ENCODE measurements at places on chromosomes 7 and 10. TPM values are rescaled to one million over a fixed set of nuclear protein-coding genes. Genes with fewer than 3 reads are reported as not detected.

The TMEM270 gene
- not detected for total RNA-seq

The CYP3A4 gene
- total RNA-seq = not detected

The ADCY1 gene
- total RNA-seq = 0.30 TPM

The ADCYAP1R1 gene
- not detected for total RNA-seq

The PON3 gene
- total RNA-seq = not detected

The COBL gene
- total RNA-seq = not detected

The BTBD16 gene
- not detected for total RNA-seq

The HYAL4 gene
- total RNA-seq = not detected

The FOXI2 gene
- total RNA-seq = not detected

The EPHB6 gene
- total RNA-seq = 2.6 TPM

The NUTM2D gene
- total RNA-seq = 1.2 TPM

The KIF11 gene
- 2.4 TPM for total RNA-seq

The SFR1 gene
- 7.4 TPM for total RNA-seq

The HOXA4 gene
- 0.89 TPM for total RNA-seq

The MKRN1 gene
- 60.3 TPM for total RNA-seq

The HTR5A gene
- total RNA-seq = not detected

The SIRT1 gene
- total RNA-seq = 14.6 TPM

The EPO gene
- not detected for total RNA-seq

The OLAH gene
- total RNA-seq = 0.30 TPM

The GCK gene
- not detected for total RNA-seq

The TSPAN13 gene
- 71.3 TPM for total RNA-seq

The VAX1 gene
- not detected for total RNA-seq

The STEAP4 gene
- not detected for total RNA-seq

The ETV1 gene
- 6.8 TPM for total RNA-seq

The MRLN gene
- not detected for total RNA-seq

The GET4 gene
- total RNA-seq = 17.5 TPM

The PPP1R17 gene
- not detected for total RNA-seq

The PCGF5 gene
- total RNA-seq = 17.5 TPM

The MARVELD1 gene
- total RNA-seq = 49.9 TPM
